ENCODE measurements at places on chromosomes 2 and 18.

- no peak for DNase-seq
These were observed 17.5 kb downstream of the GPR35 start for GRCh38 chr2:240642806-240643092.

- no peak for DNase-seq
These were observed 188.6 kb downstream of the ARL4C start for GRCh38 chr2:234308073-234308812.

GRCh38 chr18:33751613-33752221 lies 173.7 kb downstream of the ASXL3 start:
- no peak for DNase-seq

- no peak for DNase-seq
These were observed 337.2 kb downstream of the NBAS start for GRCh38 chr2:15223887-15224286.

DNA sequence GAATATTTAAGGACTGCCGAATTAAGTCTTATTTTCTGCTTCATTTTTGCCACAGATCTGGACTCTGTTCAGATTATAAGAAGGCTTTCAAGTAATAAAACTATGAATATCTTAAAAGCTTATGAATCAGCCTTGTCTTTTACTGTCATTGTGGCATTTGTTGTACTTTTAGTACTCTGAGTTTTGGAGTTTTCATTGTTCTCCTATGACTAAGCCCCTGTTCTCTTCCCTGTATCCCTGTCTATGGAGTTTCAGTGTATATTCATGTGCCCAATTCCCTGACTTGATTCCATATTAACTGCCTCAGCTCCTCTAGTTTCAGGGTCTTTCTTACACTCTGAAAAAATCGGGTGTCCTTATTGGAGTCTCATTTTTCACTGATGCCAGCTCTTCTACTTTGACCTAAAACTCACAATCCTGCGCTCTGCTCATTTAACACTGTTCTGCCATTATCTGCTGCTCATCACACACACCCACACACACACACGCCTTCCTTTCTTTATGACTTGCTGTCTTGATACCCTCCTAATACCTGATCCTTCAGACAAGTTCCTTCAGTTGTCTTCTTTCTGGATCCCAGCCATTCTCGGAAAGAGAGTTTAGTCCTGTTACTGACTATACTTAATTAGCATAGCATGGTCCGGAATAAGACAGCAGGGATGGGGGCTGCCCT lies 511.8 kb downstream of the CPS1 start:
- no peak for DNase-seq

- DNase-seq = no peak
These were observed 42.1 kb upstream of the ITSN2 start for GRCh38 chr2:24402242-24403097.

GRCh38 chr18:69951182-69951581 lies 3.5 kb upstream of the CD226 start:
- peak; percentile 7 for DNase-seq

DNA sequence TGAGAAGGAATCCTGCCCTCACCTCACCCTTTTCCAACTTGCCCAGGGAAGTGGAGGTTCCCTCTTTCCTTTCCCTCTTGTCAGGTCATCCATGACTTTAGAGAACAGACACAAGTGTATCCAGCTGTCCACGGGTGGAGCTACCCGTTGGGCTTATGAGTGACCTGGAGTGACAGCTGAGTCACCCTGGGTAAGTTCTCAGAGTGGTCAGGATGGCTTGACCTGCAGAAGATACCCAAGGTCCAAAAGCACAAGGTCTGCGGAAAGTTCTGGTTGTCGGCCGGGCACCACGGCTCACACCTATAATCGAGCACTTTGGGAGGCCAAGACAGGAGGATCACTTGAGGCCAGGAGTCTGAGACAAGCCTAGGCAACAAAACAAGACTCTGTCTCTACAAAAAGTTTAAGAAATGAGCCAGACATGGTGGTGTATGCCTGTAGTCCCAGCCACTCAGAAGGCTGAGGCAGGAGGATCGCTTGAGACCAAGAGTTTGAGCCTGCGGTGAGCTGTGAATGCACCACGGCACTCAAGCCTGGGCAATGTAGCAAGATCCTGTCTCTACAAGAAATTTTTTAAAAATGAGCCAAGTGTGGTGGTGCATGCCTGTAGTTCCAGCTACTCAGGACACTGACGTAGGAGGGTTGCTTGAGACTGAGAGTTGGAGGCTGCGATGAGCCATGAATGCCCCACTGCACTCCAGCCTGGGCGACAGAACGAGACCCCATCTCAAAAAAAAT lies 14.0 kb upstream of the CNDP1 start:
- DNase-seq = no peak

GRCh38 chr2:232386740-232387450 lies 8.3 kb downstream of the ALPP start:
- no peak for DNase-seq

DNA sequence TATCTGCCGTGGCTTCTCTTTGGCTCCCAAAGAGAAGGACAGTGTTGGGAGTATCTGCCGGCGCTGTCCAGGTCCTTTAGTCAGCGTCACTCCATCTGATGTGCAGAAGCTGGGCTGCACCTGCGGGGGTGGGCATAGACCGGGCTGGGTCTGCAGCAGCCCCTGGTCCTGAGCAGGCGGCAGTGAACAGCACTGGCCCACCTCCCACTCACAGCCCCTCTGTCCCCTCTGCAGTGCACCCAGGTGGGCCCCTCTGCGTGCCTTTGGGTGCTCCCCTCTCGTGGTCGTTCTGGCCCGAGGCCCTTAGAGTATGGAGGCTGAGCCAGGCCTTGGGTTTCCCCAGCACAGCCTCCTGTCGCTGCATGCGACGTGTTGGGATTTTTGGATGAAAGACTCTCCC lies 95.7 kb downstream of the USP40 start:
- no peak for DNase-seq

- no peak for DNase-seq
These were observed 471.5 kb downstream of the EPHA4 start for GRCh38 chr2:221100467-221101089.

GRCh38 chr18:7898181-7898580 lies 331.1 kb downstream of the PTPRM start:
- no peak for DNase-seq

GRCh38 chr2:66813525-66813924 lies 378.6 kb downstream of the MEIS1 start:
- DNase-seq = no peak

DNA sequence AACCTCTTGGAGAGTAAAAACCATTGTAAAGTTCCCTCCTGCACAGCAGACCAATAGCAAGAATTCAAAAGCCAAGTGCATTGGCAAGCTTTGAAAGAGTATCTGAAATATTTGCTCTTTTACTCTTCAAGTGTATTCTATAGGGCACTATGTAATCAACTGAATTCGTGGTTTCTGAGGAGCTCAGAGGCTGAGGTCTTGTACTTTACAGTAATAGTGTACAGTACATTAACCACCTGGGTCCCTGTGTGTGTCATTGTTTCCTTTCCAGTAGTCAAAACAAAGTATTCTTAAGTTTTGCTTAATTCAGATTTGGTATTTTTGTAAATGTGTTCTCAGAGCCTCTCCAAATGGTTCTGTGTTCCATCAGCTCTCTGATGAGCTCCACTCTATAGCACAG lies 769.7 kb downstream of the LRRTM4 start:
- no peak for DNase-seq

DNA sequence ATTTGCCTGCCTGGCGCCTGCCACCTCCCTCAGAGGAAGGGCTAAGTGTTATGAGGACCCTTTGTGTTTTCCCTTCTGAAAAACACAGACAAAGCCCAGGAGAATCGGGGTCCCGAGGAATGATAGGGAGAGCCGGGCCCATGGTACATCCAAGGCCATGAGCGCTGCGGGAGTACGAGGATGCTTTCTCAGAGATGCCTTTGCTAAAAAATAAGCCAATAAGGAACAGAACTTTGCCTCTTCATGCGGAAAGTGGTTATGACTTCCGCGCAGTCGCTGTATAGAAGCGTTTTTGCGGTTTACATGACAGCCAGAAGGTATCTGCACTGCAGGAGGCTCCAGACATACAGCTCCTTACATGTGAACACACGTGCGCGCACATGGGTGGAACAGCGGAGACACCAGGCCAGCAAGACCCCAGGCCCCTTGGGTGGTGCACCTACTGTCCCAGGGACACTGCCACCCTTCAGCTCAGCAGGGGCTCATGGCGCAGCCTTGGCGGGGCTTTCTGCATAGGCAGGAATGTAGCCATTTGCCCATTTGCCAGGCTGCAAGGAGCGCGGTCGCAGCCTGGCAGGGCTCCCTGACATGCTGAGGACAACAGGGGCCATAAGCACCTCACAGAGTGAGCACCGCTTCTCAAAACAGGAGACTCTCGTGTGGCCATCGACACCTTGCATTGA lies 252.4 kb upstream of the SALL3 start:
- no peak for DNase-seq

DNA sequence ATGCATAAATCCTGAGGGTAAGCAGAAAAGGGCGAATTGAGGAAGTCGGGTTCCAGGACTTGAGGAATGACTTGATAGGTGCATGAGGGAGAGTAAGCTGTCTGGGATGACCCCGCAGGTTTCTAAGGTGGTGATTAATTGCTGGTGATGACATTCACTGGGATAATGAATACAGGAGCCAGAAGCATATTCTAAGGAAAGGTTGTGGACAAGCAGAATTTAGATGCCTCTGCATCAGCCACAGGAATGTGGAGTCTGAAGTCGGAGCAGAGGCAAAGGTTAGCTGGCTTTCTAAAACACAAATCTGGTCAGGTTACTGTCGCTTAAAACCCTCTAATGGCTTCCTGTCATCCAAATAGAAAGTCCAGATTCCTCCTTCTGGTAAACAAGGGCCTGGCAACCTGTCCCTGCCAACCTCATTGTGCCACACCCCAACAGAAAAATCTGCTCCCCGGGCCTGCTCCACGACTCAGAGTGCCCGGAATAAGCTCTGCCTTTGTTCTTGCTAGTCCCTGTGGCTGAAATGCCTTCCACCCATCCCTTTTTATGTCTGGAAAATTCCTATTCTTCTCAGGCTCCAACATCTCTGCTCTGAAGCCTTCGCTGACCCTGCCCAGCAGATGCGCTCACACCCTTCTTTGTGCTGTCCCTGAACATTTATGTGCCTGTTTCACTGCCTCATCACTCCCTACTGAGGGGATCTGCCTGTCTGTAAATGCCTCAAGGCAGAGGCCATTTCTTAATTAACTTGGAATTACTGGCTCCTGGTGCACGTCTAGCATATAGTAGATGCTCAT lies 11.3 kb upstream of the TMEM214 start:
- DNase-seq = no peak

DNA sequence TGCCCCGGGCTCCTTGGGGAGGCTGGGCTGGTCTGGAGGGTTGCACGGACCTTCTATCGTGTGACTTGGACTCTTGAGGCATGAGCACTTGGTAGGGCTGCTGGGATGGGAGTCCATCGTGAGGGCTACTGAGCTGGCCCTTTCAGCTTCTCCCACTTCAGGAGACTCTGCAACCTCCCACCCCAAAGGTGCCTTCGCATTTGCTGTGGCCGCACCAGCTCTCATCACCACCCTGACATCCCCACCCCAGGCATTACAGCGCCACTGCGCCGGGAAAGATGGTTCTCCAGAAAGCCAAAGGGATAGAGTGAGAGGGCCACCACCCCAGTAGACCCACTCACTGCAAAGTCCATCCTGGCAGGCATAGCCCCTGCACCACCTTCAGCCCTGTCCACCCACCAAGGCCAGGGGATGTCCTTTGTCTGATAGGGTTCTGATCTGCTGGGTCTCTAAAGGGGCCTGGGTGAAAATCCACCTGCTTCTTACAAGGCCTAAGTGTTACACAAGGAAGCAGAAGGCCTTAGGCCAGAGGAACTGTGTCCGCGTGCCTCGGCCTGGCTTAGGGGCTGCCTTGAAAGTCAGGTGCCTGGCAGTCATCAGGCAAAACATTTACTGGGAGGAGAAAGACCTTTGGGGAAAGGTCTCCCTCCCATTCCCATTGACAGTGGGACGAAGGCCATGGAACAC lies 5.1 kb downstream of the EHD3 start:
- DNase-seq = no peak

DNA sequence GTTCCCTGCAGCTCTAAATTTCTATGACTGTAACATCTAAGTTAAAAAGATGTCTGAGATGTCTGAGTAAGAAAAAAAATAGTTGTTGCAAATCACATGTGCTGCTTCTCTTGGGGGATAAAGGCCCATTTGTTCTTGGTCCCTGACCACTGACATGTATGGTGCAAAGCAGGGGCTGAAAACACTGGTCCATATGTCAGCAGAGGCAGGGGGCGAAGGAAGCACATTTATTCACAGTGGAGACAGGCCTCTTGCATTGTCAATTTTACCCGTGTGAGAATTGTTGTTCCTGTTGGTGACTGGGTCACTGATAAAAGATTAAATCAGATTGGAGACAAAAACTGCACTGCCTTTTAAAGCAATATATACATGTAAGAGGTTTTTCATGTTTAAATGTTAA lies 38.8 kb downstream of the PRKCE start:
- no peak for DNase-seq

DNA sequence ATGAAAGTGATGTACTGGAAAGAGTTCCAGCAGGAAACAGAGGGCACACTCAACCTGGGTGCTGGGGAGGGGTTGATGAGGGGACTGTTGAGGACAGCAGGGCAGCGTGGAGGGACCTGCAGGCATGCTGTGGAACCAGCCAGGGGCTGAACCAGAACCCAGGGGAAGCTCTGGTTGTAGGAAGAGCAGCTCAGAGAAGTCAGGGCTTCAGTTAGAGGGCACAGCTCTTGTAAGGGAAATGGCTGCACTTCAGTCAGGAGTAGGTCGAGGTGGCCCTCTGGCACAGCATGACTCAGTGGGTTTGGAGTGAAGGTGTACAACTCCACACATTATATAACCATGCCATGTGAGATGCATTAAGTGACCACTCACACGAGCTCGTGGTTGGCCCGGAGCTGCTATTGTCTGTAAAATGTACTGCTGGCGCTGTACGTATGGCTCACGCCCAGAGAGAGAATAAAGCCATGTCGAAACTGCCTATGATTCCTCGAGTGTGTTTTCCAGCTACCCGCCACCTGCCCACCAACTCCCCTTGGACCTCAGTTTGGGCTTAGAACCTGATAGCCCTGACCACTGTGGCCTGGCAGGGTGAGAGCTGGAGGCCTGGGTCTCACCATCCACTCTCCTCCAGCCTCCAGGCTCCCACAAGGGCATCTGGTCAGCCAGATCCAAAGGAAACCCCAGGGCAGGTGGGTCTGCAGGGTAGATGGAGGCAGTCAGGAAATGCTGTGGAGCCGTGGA lies 136.5 kb upstream of the HS6ST1 start:
- DNase-seq = no peak
